ENCODE measurements at places on chromosomes 2 and 18. TPM values are rescaled to one million over a fixed set of nuclear protein-coding genes. Genes with fewer than 3 reads are reported as not detected.

- H3K4me3 ChIP-seq: no peak overlapping the region
- no peaks in the 10 kb centered on the region for H3K36me3 ChIP-seq
- H3K27ac ChIP-seq: no peak overlapping the region
- no peaks in the 10 kb centered on the region for H3K27me3 ChIP-seq
Measured at GRCh38 chr2:170394641-170395387, 216.9 kb downstream of the MYO3B start.

DNA sequence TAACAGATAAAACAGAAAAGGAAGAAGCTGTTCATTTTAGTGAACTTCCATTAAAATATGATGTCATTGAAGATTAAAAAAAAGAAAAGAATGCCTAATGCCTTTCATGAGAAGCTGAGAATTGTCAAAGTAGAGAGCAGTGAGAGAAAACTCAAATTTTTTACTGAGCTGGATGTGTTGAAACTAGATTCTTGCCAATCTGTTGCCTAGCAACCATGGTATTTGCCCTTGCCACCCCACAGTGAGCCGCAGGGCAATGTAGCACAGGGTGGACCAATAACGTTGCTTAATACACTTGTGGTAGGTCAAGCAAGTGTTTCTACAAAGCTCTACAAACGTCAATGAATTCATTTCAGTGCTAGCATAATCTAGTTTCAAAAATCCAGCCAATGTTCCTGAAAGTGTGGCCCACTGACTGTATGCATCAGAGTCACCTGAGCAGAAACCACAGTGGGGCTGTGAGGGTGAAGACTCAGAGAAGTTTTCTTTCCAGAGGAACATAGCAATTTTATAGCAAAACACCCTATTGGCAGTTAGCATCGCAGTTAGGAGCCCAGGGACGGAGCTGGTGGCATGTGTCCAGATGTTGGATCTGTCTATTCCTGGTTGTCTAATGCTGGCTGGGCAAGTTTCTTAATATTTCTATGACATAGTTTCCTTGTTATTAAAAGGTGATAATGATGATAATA lies 132.2 kb downstream of the DOCK10 start:
- no peaks in the 10 kb centered on the region for H3K27me3 ChIP-seq
- peak overlapping the region; percentile 29 for H3K4me3 ChIP-seq
- peak overlapping the region; percentile 75 for H3K27ac ChIP-seq

DNA sequence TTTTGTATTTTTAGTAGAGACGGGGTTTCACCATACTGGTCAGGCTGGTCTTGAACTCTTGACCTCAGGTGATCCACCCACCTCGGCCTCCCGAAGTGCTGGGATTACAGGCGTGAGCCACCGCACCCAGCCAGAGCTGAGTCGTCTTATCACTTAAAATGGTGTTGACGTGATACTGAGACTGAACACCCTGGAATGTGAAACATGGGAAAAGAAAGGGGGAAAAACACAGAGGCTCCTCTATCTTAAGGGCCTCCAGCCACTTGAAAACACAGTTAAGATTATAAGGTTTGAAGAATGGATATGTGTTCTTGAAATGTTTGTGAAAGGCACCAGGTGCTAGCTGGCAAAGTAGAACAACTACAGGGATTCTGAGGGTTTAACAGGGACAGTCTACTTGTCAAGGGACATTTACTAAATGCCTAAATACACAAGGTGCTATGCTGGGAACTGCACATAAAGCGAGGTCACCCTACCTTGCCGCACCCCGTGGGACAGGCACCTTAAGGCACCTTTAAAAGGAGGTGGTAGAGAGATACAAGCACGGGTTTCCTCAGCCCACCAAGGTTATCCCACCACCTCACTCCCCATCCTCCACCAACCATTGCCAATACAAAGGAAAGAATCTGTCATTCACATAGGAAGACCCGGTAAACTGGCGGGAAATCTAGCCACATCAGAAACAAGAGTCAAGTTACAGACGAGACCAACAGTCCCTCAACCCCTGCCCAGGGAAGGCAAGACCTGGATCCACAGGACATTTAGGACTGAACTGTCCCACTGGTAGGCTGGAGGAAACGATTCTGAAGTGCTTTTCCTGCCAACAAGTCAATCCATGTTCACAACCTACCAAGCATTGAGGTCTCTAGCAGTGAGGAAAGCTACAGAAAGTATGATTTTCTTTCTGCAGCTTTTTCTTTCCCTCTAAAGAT lies 43.4 kb downstream of the STK39 start:
- no peaks in the 10 kb centered on the region for H3K27me3 ChIP-seq
- H3K36me3 ChIP-seq: no peaks in the 10 kb centered on the region
- H3K4me1 ChIP-seq: peaks cover 25% of the 10 kb centered on the region
- H3K4me3 ChIP-seq: no peak overlapping the region

DNA sequence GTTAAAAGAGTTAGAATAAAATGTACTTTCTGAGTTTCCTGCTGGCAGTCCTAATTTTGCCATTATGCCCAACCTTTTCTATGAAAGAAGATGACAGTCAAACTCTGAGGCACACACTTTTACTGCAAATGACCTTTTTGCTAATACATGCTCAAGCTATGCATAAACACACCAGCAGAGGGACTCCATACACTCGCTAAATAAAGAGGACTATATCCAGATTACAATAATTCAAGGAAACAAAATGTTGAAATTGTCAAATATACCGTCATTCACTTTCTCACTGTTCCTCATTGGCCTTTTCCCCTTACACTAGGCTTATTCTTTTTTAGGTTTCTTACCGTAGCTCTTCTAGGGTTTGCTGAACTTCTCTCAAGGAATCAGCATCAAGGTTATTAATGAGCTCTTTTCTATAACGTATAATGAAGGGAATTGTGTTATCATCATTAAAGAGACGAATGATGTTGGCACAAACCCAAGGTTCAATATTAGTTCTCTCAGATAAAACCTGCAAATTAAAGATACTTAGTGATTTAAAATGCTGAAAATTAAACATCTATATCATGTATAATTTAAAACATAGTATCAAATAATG lies 25.7 kb downstream of the SRBD1 start:
- no peak overlapping the region for H3K27ac ChIP-seq
- H3K27me3 ChIP-seq: no peaks in the 10 kb centered on the region
- no peak for DNase-seq
- no peak overlapping the region for H3K4me3 ChIP-seq

DNA sequence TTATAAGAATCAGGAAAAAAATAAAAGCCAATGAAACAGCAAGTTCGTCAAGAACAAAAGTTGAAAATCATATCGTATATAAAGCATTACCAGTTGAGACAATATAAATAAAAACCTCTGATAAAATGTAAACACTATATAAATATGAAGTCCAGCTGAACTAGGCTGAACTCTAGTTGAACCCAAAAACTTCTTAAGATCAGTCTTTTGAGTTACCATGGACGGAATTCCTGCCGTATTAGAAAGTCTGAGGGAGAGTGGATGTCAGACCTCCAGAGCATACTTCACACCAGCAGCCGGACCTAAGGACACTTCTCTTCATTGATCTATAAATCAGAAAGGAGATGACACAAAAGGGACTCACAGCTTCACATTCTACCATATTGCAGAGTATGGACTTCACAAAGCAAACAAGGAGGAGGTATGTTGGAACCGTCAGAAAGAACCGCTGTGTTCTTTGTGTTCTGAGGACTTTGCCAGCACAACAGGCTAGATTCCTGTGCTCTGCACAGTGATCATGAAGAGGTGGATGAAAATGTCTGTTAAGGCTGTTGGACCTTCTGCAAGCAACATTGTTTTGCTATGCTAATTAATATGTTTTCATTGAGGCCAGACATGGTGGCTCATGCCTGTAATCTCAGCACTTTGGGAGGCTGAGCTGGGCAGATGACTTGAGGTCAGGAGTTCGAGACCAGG lies 67.2 kb upstream of the SP5 start:
- no peaks in the 10 kb centered on the region for H3K27me3 ChIP-seq
- H3K36me3 ChIP-seq: no peaks in the 10 kb centered on the region
- no peak for DNase-seq
- no peak overlapping the region for H3K27ac ChIP-seq
- H3K4me1 ChIP-seq: no peaks in the 10 kb centered on the region

GRCh38 chr2:229296536-229296935 lies 25.4 kb upstream of the PID1 start:
- H3K27me3 ChIP-seq: no peaks in the 10 kb centered on the region
- H3K4me3 ChIP-seq: no peak overlapping the region
- H3K27ac ChIP-seq: no peak overlapping the region
- no peak for DNase-seq

- H3K36me3 ChIP-seq: no peaks in the 10 kb centered on the region
- H3K4me1 ChIP-seq: no peaks in the 10 kb centered on the region
Measured at GRCh38 chr2:72750466-72750865, 75.4 kb downstream of the EXOC6B start.

DNA sequence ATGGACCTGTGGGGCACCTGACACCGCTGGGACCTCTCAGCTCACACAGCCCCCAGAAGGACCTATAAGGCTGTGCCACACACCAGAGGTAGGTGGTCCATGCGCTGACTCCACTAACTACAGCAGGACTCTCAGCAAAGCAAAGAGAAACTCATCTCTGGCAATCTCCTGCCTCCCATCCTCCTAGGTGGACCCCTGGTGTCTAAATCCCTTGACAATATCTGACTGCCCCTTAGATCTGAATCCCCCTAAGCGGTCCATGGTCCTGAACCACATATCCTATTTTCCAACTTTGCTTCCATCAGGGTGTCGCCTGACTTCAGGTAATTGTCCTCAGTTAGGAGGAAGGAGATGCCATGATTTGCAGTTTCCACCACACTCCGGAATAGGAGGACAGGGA lies 282.6 kb downstream of the MYT1L start:
- DNase-seq: no peak
- H3K27ac ChIP-seq: no peak overlapping the region
- H3K4me3 ChIP-seq: no peak overlapping the region
- H3K36me3 ChIP-seq: no peaks in the 10 kb centered on the region
- H3K4me1 ChIP-seq: no peaks in the 10 kb centered on the region

DNA sequence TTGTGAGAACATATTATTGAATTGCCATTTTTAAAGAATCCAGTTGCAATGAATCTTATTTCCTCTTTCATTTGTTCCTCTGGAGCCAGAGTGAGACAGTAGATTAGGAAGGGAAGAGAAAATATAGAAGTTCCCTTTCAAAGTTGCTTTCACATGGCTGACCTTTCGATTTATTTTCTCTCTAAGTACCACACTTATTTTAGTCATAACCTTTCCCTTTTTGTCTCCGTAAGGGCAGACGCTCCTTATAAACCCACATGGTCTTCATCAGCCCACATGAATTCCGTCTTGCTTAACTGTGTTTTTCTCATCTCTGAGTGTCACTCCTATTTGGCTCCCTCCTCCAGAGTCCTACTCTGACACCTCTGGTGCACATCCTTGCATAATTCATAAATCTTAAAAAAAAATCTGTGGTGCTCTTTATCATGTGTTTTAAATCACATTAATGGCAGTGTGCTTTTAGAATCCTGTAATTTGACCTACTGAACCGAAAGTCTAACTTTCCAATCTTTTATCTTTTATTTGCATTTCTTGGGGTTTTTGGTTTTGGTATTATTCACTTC lies 38.5 kb upstream of the ZNF396 start:
- H3K4me1 ChIP-seq: no peaks in the 10 kb centered on the region
- no peak for DNase-seq
- H3K27ac ChIP-seq: no peak overlapping the region
- H3K27me3 ChIP-seq: no peaks in the 10 kb centered on the region
- no peak overlapping the region for H3K4me3 ChIP-seq

DNA sequence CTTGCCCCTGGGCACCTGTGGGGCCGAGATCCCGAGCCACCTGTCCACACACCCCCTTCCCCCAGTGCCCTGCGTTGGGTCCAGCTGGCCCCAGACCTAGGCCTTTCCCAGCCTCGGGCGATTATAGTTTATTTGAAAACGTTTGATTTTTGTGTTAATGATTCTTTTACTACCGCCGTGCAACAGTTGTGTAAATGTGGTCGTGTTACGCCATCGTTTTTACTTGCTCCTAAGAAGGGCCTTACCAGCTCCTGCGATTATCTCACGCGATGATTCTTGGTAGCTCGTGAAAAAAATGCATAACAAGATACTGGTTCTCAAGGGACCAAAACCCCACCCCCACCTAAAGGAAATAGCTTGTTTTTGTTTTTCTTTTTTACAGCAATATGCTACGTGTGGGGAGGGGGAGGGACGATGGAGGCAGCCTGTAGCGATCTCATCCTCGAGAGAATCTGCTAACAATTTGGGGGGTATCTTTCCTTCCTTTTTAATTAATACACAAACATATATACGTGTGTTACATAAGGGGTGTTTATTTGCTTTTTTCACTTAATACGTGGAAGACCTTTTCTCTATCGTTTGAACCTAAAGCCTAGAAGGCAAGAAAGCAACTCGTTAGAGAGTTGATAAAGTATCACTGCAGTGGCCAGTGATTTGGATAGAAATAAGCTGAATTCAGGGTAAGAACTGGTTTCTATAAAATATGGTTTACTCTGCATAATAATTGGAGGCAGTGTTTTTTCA lies 1.0 kb downstream of the ZDBF2 start:
- DNase-seq: no peak
- peaks cover 4% of the 10 kb centered on the region for H3K4me1 ChIP-seq
- H3K36me3 ChIP-seq: no peaks in the 10 kb centered on the region
- peak overlapping the region; percentile 83 for H3K27ac ChIP-seq
- H3K4me3 ChIP-seq: peak overlapping the region; percentile 61

The GALNT3 gene
- 76.0 TPM for total RNA-seq
